SK-N-SH (cell line): ENCODE measurements at places on chromosomes 7 and 10.
A peak's percentile ranks its signal among the peaks of the same experiment; 100 is the strongest.

DNA sequence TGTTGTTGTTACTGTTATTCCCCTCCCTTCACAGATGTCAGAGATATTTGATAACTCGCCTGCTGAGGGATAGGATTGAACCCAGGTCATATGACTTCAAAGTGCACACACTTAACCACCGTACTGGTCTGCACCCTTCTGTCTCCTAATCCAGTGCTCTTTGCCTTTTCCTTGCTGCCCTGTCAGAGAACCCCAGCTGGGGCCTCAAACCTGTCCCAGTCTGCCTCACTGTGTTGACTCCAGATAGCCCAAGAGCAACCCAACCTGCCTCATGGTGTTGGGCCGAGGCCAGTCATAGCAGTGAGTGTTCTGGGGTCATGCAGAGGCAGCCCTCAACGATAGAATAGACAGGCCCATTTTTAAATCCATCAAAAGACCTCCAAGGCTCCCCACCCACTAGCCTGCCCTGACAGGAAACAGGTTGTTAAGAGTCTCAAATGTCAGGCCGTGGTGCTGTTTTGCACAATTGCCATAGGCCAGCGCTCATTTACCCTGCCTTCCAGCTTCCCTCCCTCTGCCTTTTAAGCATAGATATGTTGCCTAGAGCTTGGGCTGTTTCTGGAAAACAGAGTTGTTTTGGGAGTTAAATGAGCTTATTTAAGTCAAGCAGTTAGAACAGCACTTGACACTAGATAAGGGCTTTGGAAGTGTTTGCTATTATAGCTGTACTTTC lies 37.0 kb upstream of the PDCD4 start:
- DNase-seq = no peak

GRCh38 chr10:28939281-28940157 lies 262.2 kb downstream of the BAMBI start:
- DNase-seq = no peak

DNA sequence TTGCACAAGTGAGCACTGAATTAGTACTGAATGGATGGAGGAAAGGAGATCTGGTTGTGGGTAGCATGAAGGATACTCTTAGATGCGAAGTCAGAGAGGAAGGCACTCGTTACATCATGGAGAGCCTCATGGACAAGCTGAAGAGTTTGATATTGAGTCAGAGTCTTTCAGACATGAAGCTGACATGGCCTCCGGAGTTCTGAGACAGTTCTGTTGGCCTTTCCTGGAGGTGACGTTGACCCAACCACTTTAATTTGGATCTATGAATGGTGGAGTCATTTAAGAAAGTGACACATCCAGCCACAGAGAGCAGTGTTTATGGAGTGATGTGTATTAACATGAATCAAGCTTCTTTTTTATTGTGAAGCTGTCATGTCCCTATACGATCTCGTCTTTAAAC lies 286.3 kb upstream of the CDC14C start:
- DNase-seq = no peak

GRCh38 chr10:94104316-94105000 lies 110.7 kb downstream of the PLCE1 start:
- no peak for DNase-seq

DNA sequence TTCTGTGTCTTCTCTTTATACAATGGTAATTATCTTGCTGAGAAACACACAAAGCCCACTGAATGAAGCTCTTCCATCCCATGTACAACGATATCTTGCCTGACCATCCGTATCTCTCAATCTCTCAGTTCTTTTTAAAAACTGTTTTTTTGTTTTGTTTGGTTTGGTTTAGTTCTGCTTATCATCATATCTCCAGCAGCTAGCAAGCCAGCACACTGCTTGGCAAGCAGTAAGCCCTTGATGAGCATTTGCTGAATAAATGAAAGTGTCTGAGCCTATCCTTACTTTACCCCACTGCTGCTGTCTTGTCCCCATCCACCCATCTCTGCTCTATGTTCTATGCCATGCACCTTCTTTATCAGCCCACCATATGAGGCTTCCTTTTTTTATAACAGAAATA lies 34.2 kb downstream of the ITGB1 start:
- DNase-seq = no peak

GRCh38 chr10:51103554-51104217 lies 29.4 kb downstream of the PRKG1 start:
- no peak for DNase-seq

- peak; percentile 49 for DNase-seq
These were observed 28.9 kb upstream of the TNRC18 start for GRCh38 chr7:5452470-5452899.

GRCh38 chr7:17090751-17091150 lies 207.7 kb upstream of the AHR start:
- no peak for DNase-seq
